ENCODE measurements at places on chromosomes 13 and 19.

DNA sequence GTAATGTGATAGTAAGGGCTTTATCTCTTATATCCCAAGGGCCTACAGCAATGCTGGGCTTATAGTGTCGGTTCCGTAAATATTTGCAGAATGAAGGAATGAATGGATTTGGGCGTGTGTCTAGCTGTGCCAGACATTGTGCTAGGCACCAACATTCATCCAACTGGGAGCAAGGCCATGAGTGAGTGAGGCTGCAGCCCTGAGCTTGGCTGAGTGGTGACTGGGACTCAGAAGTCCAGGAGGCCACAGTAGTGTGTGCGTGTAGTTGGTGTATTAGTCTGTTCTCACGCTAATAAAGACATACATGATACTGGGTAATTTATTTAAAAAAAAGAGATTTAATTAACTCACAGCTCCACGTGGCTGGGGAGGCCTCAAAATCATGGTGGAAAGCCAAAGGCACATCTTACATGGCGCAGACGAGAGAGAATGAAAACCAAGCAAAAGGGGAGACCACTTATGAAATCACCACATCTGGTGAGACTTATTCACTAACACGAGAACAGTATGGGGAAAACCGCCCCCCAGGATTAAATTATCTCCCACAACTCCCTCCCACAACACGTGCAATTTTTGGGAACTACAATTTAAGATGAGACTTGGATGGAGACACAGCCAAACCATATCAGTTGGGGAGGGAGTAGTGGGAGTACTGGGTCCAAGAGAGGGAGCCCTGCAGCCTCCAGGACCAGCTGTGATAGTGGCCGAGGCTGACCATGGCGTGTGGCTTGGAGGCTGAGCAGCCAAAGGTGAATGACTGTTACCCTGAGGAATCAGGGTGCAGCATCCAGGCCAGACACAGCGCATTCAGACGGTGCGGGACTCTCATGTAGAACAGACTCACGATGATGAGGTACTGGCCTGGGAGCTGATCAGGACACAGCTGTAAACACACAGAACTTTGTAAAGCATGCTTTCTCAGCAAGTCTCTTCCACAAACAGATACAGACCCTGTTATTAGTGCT, 104.6 kb downstream of the TEX26 start:
- no peak for DNase-seq

DNA sequence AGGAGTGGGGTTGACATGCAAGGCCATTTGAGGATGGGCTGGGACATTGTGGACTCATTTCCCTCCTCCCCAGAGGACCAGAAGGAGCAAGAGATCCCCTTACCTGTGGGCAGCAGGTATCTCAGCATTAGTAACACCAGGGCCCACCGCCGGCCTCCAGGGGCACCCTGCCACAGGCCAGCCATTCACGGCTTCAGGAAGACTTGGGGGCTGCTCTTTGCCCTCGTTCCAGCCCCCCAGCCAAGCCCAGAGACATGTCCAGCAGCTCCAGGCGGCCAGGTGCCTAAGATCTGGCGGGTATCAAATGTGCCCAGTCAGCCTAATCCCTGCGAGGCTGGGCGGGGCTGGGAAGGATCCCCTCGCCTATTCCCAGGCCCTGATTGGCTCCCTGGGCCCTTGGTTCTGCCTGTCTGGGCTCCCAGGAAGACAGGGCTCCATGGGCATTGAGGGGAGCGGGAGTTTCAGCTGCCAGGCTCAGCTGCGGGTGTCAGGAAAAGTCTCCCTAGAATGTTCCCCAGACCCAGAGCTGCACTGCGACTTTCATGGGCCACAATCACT, 21.3 kb upstream of the OR1M1 start:
- DNase-seq = no peak

DNA sequence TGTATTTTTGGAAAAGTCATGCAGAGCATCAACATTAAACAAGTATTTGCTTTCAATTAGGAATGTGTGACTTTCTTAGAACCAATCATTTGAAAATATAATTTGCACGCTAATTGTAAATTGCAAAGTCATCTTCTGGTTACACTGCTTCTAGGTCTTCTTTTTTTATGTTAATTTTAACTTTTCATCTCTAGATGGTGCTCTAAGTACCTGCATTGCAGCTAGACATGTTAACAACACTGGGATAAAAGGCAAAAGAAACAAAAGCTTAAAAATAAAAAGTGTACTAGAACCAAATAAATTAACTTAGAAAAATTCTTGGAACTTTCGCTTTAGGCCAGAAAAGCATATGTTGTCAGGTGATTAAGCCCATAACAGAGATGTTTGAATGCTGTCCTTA, 2758.2 kb downstream of the PCDH9 start:
- no peak for DNase-seq

- no peak for DNase-seq
Measured at GRCh38 chr13:39676315-39676876, 20.9 kb downstream of the COG6 start.

- no peak for DNase-seq
Measured at GRCh38 chr19:11361771-11362731, 6.8 kb downstream of the PLPPR2 start.

GRCh38 chr19:9323919-9324583, at the start of gene ZNF559:
TSS of gene ZNF559 (plus strand) at chr19:9324179. CDS start at chr19:9338550, 14,371 bp downstream.
- peak; percentile 90 for DNase-seq

GRCh38 chr13:21009036-21009435, 52.4 kb downstream of the LATS2 start:
- no peak for DNase-seq

- no peak for DNase-seq
Measured at GRCh38 chr13:33838647-33839046, 20.7 kb downstream of the RFC3 start.

GRCh38 chr19:44576843-44577565, 36.4 kb upstream of the IGSF23 start:
- no peak for DNase-seq

GRCh38 chr13:75798353-75799255, 162.5 kb downstream of the LMO7 start:
- no peak for DNase-seq

GRCh38 chr19:5628919-5629481, 6.1 kb downstream of the SAFB start:
- no peak for DNase-seq

GRCh38 chr19:36051637-36052036, 2.4 kb downstream of the THAP8 start:
- no peak for DNase-seq

GRCh38 chr19:11291415-11291814, 4.5 kb upstream of the TSPAN16 start:
- DNase-seq = no peak

- DNase-seq = no peak
Measured at GRCh38 chr19:9751446-9751845, 17.1 kb downstream of the ZNF846 start.

DNA sequence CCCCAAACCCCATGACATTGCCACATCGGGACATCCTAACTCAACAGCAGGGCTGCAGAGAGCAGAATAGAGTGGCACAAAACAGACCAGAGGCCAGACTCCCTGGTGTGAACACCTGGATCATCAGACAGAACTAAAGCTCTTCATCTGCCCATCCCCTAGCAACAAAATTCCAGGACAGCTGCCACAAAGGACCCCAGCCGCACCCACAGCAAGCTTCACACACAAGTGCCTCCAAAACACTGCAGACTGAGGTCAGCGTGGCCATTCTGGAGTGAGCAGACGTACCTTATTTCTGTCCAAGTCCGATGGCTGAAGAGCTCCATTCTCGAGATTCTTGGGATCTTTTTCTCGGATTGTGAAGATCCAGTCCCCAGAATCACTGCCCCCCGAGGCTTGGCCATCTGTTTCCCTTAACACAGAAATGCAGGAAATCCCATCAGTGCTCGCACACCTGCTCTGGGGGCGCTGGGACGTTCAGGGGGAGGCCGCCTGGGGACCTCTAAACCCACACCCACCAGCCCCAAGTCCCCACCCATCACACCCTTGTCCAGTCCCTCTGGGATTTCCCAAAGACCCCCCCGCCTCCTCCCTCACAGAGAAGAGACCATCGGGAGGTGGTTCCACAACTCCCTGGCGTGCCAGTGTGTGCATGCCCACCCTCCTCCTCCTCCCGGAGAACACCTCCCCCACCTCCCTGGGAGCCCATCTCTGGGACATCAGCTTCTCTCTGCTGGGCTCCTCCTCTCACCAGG, 115.2 kb downstream of the STK24 start:
- no peak for DNase-seq

DNA sequence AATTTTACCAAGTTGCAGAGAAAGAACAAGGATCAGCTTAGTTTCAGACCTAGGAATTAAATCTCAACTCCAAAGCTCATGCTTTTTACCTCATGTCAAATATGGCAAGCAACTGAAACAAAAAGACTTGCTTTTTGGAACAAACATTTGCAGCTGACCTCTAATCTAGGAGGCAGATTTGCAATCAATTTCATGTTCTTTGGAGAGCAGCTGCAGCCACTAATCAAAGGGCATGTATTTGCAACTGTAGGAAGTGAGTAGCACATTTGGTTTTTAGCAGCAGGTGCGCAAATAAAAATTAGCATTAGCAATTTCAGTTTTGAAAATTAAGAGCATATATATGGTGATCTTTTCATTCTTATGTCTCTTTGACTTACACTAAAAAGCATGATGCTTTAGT, 459.3 kb upstream of the SLC10A2 start:
- DNase-seq = no peak

DNA sequence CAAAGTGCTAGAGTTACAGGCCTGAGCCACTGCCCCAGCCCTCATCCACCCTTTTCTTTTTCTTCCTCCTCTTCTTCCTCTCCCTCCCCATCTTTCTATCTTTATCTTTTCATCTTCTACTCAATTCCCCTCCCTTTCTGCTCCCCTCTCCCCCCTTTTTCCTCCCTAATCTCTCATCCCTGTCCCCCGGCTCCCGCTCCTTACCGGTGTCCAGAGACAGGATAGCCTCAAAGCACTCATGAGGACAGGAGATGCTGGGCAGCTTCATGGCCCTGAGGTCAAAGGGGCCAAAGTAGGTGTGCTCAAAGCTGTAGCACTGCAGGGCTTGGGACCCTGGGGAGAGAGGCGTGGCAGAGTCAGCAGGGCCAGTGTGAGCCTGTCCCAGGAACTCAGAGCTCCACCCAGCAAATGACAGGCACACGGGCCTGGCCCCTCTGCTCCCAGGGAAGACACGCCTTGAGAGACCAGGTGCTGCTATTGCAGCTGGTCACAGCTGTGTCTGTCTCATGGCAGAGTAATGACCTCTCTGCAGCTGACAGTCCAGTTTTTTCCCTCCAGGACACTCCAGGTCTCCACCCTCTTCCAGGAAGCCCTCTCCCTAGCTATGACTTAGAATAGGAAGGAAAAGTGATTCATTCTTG, 2.6 kb downstream of the LYPD5 start:
- no peak for DNase-seq

GRCh38 chr13:34521171-34521570, 420.9 kb upstream of the NBEA start:
- no peak for DNase-seq

- no peak for DNase-seq
Measured at GRCh38 chr19:29645491-29645867, 19.8 kb upstream of the PLEKHF1 start.

GRCh38 chr13:52454459-52454819, 839 bp upstream of the CKAP2 start:
- DNase-seq = no peak

GRCh38 chr13:40484101-40484800, 182.2 kb downstream of the FOXO1 start:
- DNase-seq = no peak

All from mesothelial cell of epicardium (in vitro differentiated cells).